ENCODE measurements at places on chromosomes 11 and 22.

GRCh38 chr11:60791153-60791933 lies 6.2 kb downstream of the MS4A10 start:
- no peak for DNase-seq

GRCh38 chr11:100687630-100688395 lies 725 bp downstream of the ARHGAP42 start:
- DNase-seq, result peak; percentile 42

- DNase-seq, result peak; percentile 31
Measured at GRCh38 chr22:41092023-41092817, at the start of gene EP300. Gene EP300, plus strand, starts transcription at chr22:41092592. Its CDS starts 413 bp downstream, at chr22:41093005.

DNA sequence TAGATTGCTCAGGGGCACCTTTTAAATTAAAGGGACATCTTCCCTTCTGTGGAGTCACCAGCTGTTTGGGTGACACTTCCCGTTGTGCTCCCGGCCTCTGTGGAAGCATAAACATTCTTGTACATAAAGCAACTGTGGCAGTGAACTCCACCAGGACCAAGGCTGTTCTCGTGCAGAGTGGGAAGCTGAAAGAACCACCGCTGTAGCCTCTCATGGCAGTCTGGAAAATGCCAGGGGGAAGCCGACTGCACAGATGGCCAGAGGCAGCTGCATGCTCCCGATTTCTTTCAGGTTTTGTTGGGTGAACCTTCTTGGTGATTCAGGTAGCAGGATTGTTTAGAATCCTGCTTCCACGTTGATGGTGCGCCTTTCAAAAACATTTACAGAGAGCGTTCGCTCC lies 10.3 kb downstream of the UBASH3B start:
- DNase-seq, result no peak

- DNase-seq, result no peak
Measured at GRCh38 chr11:93225662-93226061, 27.9 kb upstream of the SLC36A4 start.

GRCh38 chr11:1012740-1013630 lies 23.5 kb downstream of the MUC6 start:
- DNase-seq, result no peak

DNA sequence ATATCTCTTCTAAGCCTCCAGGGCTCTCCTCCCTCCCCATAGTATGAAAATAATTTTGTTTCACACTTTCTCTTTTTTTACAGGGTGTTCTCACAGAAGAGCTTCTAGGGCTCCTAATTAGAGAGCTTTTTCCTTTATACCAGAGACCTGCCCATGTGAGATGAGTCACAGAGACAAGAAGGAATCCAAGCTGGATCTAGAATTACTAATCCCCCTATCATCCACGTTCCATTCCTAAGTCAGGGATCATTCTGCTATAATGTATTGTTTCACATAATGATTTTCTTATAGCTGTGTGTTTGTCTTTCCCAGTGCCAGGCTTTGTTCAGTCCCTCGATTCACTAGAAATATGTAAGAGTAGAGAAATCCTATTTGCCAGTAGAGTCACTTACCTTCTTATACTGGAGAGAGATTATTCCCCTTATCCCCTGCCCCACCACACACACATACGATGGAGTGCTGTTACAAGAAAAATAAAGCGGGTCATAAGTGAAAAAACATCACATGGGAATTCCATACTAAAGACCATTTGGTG lies 778.3 kb upstream of the LRRC4C start:
- DNase-seq, result peak; percentile 47

- no peak for DNase-seq
Measured at GRCh38 chr11:102546923-102547471, 16.4 kb upstream of the MMP7 start.

Data from GM04503 (cell line).